ENCODE measurements at places on chromosomes 7 and 10.

DNA sequence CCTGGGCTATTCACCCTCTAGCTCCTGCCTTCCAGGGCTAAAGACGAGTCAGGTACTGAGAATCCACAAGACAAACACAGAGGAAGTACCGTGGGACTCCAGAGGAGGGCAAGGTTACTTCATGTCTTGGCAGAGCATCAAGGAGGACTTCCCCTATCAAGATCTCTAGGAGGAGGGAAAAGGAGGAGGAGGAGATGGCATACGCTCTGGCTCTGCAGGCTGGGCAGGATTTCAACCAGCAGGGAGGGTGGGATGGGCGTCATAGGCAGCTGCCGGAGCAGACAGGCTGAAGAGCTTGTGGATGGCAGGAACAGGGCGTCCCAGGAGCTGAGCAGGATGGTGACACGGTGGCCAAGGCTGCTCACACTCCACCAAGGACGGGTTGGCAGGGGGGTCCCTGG lies 21.3 kb downstream of the MDH2 start:
- DNase-seq: peak; percentile 30

GRCh38 chr10:20598590-20598989 lies 298.5 kb downstream of the NEBL start:
- no peak for DNase-seq

DNA sequence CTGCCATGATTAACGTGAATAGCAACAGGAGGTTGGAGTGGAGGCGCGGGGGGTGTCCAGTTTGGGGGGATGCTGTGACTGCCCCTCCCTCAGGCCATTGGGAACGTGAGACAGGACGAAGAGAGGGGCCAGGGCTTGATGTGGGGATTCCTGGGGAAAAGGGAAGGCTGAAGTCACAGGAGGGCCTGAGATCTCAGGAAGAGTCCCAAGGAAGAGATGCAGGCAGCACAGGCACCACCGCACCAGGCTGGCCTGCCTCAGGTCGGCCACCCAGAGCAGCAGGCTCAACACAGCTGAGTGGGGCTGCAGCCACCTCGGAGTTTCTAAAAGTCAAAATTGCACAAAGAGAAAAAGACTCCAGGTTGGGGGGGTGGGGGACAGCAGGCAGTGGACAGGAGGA lies 86.7 kb downstream of the SLIT1 start:
- DNase-seq: no peak

DNA sequence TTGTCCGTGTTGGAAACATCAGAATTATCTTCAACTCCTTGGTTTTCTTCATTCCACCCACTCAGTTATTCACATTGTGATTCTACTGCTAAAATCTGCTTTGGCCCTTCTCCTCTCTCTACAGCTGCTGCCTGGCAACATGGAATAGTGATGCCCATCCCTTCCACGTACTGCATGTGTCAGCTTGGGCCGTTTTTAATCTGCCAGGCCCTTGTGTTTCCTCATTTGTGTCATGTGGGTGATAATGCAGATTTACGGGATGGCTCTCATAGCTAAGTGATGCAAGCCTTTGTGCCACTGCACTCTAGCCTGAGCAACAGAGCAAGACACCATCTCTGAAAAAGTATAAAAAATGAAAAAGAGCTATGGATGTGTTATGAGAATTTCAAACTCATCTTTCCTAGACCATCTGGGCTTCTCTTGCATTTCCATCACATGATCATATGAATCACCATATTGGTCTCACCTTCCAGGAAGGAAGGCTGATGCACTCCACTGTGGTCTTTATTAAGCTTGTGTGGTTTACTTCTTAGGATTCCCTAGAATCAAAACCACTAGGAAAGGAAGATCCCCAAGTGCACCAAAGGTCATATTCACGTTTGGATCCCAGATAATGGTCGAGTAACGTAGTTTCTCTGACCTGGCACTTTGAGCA lies 20.6 kb upstream of the CELF2 start:
- no peak for DNase-seq

DNA sequence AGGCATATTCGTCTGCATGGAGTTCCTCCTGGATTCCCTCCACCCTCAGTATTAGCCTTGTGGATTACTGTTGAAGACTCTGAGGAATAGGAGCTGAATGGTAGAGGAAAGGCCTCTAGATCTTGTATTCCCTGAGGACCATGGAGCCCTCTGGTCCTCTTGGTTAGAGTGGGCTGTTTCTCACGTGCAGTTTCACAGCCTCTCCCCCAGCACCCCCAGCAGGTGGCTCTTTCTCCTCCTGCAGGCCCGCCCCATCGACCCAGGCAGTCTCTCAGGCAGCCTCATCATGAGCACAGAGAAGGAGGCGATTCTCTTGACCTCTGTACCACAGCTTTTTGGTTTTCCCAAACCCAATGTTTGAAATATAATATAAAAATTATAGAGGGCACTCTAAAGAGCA lies 102.0 kb downstream of the WNT2 start:
- no peak for DNase-seq

DNA sequence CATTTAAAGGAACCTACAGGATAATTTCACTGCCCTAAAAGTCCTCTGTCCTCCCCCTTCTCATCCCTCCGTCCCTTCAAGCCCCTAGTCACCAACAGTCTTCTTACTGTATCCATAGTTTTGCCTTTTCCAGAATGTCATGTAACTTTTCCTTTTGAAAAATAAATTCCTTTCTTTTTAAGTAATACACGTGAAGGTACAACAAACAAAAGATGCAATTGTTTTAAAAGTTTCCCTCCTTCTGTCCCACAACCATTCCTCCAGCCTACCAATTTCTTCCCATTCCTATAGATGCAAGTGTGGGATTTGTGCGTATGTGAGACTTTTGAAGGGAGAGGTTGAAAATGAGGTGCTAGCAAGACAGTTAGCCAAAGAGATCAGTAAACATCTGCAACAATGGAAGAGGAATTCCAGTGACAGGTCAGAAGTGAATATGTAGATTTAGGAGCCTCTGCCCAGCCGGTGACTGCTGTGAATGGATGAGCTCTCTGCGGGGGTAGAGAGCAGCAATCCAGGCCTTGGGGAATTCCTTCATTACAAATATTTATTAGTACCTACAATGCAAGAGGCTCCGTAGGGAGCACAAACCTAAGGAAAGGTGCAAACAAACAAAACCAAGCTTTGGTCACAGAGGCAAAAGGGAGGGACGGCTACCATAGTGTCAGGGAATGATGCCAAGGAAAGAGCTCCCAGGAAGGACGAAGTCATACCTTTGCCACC lies 243.6 kb downstream of the SKIDA1 start:
- no peak for DNase-seq

GRCh38 chr7:114345494-114345893 lies 69.1 kb upstream of the FOXP2 start:
- DNase-seq: no peak

DNA sequence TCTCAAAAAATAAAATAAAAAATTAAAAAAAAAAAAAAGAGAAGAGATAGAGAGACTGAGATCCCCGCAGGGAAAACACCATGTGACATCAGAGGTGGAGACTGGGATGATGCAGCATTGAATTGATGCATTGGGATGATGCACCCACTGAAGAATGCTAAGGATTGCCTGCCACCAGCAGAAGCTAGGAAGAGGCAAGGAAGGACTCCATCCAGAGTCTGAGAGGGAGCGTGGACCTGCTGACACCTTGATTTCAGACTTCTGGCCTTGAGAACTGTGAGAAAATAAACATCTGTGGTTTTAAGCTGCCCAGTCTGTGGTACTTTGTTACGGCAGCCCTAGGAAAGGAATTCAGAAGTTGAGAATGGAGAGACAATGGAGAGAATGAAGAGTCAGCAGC lies 89.8 kb upstream of the PRPS1L1 start:
- DNase-seq: no peak

- no peak for DNase-seq
These were observed 248.6 kb upstream of the MAGI2 start for GRCh38 chr7:79702116-79702515.

DNA sequence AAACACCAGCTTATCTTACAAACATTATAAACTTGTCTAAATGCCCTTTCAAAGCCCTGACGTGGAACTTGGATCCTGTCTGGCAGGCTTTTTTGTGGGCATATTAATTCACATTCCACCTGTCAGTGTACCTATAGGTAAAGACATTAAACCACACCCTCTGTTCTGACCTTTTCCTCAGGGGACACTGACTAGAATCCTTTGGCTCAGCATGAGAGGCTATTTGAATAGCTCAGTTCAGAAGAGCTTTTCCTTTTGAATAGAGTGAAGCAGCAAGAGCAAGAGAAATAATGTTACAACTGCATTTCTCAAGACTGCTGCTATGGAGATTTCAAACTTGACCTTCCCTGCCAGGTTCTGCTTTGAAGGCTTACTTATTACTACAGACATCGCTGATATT lies 76.9 kb downstream of the CYP51A1 start:
- no peak for DNase-seq

- no peak for DNase-seq
These were observed 387.3 kb upstream of the NPVF start for GRCh38 chr7:25615593-25615992.

DNA sequence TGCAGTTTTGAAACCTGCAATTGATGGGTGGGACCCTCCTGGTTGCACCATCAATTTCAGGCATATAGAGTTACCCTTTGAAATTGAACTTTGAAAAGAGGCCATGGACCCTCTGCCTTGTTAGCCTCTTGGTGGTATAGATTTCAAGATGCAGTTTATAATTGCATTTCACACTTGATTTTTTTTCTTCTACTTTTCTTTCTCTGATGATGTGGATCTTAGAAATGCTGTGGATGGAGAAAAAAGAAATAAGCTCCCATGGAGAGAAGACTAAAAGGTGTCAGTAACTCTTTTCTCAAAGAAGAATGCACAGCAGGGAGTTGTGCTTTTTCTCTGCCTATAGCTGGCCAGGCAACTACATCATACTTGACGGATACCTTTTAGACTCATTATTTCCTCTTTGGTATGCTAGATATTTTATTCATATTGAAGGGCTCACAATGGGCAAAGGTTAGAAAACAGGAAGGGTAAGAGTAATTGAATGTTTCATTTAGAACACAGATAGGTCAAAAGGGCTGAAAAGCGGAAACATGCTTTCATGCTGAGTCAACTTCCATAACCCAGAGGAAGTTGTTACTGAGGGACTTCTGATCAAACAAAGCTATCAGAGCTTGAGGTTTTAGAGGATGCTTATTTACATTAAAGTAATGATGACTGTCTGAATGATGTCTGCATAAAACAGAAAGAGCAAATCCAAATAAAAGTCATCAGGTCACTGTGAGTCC lies 773.2 kb upstream of the LRRN3 start:
- no peak for DNase-seq

DNA sequence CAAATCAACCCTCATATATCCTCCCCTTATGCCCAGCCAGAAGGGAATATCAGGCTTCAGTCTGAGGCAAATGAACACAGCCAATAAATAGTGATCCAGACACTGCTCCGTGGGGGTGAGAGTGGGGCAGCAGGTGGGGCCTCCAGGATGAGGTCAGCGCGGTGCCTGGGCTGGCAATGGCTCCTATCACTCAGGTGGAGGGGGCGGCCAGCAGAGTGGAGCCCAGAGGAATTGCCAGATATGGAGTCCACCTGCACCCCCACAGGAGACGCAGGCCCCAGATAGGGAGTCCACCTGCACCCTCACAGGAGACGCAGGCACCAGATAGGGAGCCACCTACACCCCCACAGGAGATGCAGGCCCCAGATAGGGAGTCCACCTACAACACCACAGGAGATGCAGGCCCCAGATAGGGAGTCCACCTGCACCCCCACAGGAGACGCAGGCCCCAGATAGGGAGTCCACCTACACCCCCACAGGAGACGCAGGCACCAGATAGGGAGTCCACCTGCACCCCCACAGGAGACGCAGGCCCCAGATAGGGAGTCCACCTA lies 78.0 kb upstream of the PPP2R2D start:
- DNase-seq: no peak

DNA sequence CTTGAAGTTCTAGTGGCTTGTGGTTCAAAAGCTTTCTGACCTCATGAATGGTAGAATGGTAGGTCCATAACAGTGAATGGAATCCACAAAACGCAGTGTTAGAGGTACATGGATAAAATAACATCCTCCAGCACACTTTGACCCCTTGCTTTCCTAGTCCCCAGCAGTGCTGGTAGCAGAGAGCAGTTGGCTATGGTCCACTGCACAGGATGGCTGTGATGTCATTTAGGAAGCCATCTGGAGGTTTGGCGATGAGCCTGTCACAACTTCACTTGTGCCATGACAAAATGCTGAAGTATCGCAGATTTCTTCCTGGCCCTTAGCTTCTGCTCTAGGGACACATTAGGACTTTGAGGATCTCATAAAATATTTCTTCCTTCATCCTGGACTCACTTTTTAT lies 300.0 kb upstream of the FZD8 start:
- no peak for DNase-seq

DNA sequence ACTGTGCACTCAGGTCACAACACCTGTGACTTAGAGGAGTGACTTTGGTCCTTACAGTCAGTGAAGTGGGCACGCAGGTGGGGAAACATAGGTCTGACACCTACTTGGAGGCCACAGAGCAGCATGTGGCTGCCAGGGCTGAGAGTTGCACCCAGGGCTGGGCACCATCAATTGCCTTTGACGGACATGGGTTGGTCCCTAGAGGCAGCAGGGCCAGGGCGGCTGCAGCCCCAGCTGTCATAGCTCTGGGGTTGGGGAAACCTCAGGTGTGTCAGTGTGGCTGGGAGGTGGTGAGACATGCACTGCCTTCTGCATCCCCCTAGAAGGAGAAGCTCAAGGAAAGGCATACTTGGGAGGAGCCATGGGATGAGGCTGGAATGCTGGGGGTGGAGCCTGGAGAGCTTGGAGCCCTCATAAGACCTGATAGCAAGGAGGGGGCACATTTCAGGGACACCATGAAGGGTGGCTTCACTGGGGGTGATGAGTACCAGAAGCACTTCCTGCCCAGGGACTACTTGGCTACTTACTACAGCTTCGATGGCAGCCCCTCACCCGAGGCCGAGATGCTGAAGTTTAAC lies at the start of gene INMT:
TSS of gene INMT (plus strand) at position 440 of the 578 bp plus-strand sequence. CDS start at position 456, 16 bp downstream.
- no peak for DNase-seq

- no peak for DNase-seq
These were observed 70.6 kb downstream of the LHPP start for GRCh38 chr10:124532106-124532641.

DNA sequence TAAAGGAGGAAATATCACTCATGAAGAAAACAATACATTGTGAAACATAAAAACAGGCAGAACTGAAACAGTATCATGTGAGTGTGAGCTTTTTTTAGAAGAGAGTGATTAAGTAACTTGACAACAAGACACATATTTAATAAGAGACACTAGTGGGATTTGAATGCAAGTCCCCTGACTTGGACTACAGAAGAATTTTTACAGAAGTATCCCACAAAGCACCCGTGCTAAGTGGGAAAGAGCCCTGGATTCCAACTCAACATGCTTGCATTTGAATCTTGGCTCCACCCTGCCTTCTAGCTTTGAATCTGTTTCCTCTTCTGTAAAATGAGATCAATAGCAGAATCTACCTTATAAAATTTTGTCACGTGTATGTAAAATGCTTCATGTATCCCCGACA lies 166.2 kb downstream of the ZNF365 start:
- no peak for DNase-seq

- no peak for DNase-seq
These were observed 142.5 kb downstream of the ACTR3B start for GRCh38 chr7:152902054-152902453.

- no peak for DNase-seq
These were observed 35.8 kb downstream of the NT5C2 start for GRCh38 chr10:103157246-103157645.

- no peak for DNase-seq
These were observed 39.1 kb upstream of the PARD3 start for GRCh38 chr10:34854147-34854601.

- no peak for DNase-seq
These were observed 303.3 kb upstream of the SEMA3A start for GRCh38 chr7:84497873-84498272.

Data from GM13976 (cell line).